ENCODE measurements at places on chromosomes 1 and 21. TPM values are rescaled to one million over a fixed set of nuclear protein-coding genes. Genes with fewer than 3 reads are reported as not detected.

SMIM1 gene
- 1.2 TPM for total RNA-seq

HNRNPCL1 gene
- total RNA-seq: not detected

BRINP3 gene
- 0.65 TPM for total RNA-seq

PTPRF gene
- total RNA-seq: 132 TPM

CFAP74 gene
- not detected for total RNA-seq

CFAP107 gene
- not detected for total RNA-seq

Data from smooth muscle cell of the umbilical artery (primary cell).